ENCODE measurements at places on chromosomes 11 and 22. TPM values are rescaled to one million over a fixed set of nuclear protein-coding genes. Genes with fewer than 3 reads are reported as not detected.

- DNase-seq, result no peak
- no peaks in the 10 kb centered on the region for H3K36me3 ChIP-seq
- no peak overlapping the region for H3K4me3 ChIP-seq
- H3K27me3 ChIP-seq, result no peaks in the 10 kb centered on the region
- no peak overlapping the region for H3K27ac ChIP-seq
Measured at GRCh38 chr11:13923182-13923581, 39.3 kb upstream of the SPON1 start.

- H3K4me1 ChIP-seq, result no peaks in the 10 kb centered on the region
- no peak within 1 kb of the TSS for H3K27ac ChIP-seq
- no peaks in the 10 kb centered on the region for H3K27me3 ChIP-seq
- no peak within 1 kb of the TSS for H3K4me3 ChIP-seq
Measured at GRCh38 chr11:102955624-102956023, at the start of gene MMP13. MMP13 (minus strand) TSS chr11:102955732; CDS start chr11:102955705, 27 bp downstream.

GRCh38 chr22:49398646-49399045, 429.0 kb downstream of the BRD1 start:
- no peak for DNase-seq
- H3K4me1 ChIP-seq, result peaks cover 6% of the 10 kb centered on the region
- H3K27ac ChIP-seq, result no peak overlapping the region
- no peak overlapping the region for H3K4me3 ChIP-seq
- H3K27me3 ChIP-seq, result peaks cover 4% of the 10 kb centered on the region
- peaks cover 4% of the 10 kb centered on the region for H3K36me3 ChIP-seq

GRCh38 chr11:42085736-42086135, 626.3 kb upstream of the LRRC4C start:
- DNase-seq, result no peak
- H3K4me3 ChIP-seq, result no peak overlapping the region
- H3K27me3 ChIP-seq, result no peaks in the 10 kb centered on the region
- 0 out of 2 replicates have a peak, but pooled peaks cover 2% of the 10 kb centered on the region for H3K4me1 ChIP-seq
- no peak overlapping the region for H3K27ac ChIP-seq
- H3K36me3 ChIP-seq, result no peaks in the 10 kb centered on the region

DNA sequence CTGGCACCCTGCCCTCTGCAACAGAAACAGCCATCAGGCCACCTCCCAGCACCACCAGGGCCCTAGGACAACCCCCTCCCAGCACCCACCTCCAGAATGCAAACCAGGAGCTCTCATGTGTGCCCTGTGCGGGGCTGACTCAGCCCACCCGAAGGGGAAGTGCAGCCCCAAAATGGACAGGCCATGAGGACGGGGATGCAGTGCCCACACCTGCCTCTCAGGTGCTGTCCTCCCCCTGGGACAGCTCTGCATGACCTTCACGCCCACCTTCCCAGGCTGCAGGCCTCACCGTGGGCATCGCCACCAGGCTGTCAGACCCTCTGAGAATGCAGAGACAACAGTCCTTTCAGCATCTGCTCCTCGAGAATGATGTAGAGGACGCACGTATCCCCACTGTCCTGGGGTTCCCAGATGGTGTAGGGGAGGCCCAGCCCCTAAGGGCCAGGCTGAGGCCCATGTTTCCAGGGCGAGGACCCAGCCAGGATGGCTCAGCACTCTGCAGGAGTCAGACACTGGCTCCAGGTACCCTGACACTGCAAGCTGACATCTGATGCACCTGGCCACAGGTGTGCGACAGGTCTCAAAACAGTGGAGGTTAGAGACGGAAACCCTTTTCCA, 13.5 kb downstream of the MOB2 start:
- no peak overlapping the region for H3K27ac ChIP-seq
- H3K27me3 ChIP-seq, result no peaks in the 10 kb centered on the region
- no peak overlapping the region for H3K4me3 ChIP-seq

GRCh38 chr22:45096256-45096907, 67.3 kb upstream of the NUP50 start:
- H3K27ac ChIP-seq, result no peak overlapping the region
- H3K27me3 ChIP-seq, result peaks cover 13% of the 10 kb centered on the region
- H3K4me3 ChIP-seq, result no peak overlapping the region
- H3K4me1 ChIP-seq, result peaks cover 15% of the 10 kb centered on the region
- no peaks in the 10 kb centered on the region for H3K36me3 ChIP-seq

- peak overlapping the region; percentile 60 for H3K27ac ChIP-seq
- no peaks in the 10 kb centered on the region for H3K27me3 ChIP-seq
- peak overlapping the region; percentile 77 for H3K4me3 ChIP-seq
- peaks cover 71% of the 10 kb centered on the region for H3K4me1 ChIP-seq
- H3K36me3 ChIP-seq, result no peaks in the 10 kb centered on the region
- DNase-seq, result no peak
Measured at GRCh38 chr22:35834061-35834460, 116.4 kb downstream of the APOL5 start.

- H3K27ac ChIP-seq, result 0 out of 2 replicates have a peak overlapping the region, but pooled peaks have one; percentile 2
- peaks cover 3% of the 10 kb centered on the region for H3K27me3 ChIP-seq
- H3K36me3 ChIP-seq, result no peaks in the 10 kb centered on the region
- peaks cover 14% of the 10 kb centered on the region for H3K4me1 ChIP-seq
Measured at GRCh38 chr11:61710019-61710418, 29.8 kb downstream of the DAGLA start.

GRCh38 chr22:44668886-44669521, 33.0 kb upstream of the PRR5 start:
- H3K27me3 ChIP-seq, result peaks cover 39% of the 10 kb centered on the region
- H3K4me3 ChIP-seq, result peak overlapping the region; percentile 65
- H3K4me1 ChIP-seq, result peaks cover 5% of the 10 kb centered on the region
- DNase-seq, result no peak

- H3K4me3 ChIP-seq, result no peak overlapping the region
- H3K27me3 ChIP-seq, result no peaks in the 10 kb centered on the region
- no peak for DNase-seq
- peaks cover 20% of the 10 kb centered on the region for H3K4me1 ChIP-seq
- peaks cover 9% of the 10 kb centered on the region for H3K36me3 ChIP-seq
- H3K27ac ChIP-seq, result peak overlapping the region; percentile 88
Measured at GRCh38 chr11:90775567-90776165, 552.8 kb upstream of the CHORDC1 start.

DNA sequence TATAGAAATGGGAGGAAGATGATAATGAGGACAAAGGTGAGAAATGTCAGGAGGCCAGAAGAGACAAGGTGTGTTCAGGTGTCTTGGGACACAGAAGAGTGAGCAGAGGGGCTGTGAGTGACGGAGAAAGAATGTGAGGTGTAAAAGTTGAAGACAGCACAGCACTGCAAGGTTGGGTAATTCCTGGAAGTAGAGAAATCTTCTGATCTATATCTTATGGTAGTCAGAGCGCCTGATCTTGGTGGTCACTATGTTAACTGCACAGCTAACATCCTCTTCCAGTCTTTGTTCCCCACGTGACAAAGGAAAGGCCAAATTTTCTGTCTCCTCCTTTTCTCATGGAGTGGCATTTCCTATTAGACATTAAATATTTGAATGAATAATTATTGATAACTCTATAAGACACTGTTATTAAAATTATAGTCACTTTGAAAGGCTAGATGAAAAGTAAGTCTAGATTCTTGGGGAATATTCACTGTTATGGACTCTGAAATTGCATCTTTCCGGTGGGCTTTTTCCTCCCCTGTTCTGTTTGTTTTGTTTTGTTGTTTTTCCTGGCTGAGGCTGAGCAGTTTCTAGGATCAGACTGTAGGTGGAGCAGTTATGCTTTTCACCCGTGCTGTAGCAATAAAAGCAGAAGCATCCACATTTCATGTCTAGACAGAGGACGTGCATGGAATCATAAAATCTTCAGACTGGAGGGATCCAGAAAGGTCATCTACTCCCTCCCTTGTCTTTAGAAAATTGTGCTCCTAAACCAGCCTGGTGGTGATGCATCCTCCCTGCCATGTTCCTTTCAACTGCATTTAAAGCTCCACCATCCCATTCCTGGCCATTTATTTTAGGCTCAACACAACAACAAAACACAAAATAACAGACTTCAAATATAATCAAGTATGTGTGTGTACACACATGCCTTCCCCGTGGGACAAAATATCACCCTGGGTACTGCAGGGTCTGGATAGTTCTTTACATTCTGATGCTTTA, 26.6 kb downstream of the SC5D start:
- no peak for DNase-seq
- H3K4me3 ChIP-seq, result no peak overlapping the region
- no peaks in the 10 kb centered on the region for H3K27me3 ChIP-seq
- H3K36me3 ChIP-seq, result no peaks in the 10 kb centered on the region

- peaks cover 41% of the 10 kb centered on the region for H3K4me1 ChIP-seq
- H3K27ac ChIP-seq, result no peak overlapping the region
- DNase-seq, result no peak
- no peaks in the 10 kb centered on the region for H3K36me3 ChIP-seq
- no peak overlapping the region for H3K4me3 ChIP-seq
Measured at GRCh38 chr11:93623920-93624319, 37.6 kb upstream of the CEP295 start.

DNA sequence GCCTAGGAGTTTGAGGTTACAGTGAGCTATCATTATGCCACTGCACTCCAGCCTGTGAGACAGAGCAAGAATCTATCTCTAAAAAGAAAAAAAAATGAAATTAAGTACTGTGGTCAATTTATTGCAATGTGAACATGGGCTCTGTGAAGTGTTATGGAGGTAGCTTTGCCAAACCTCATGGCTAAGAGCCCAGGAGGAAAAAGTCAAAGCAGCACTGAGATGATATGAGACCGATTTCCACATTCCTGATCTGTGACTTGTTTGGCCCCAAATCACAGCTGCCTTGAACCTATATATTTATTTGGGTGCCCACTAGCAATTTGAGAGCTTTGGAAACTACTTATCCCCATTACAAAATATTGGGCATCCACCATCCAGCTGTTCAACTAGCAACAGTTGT, 29.8 kb upstream of the TMEM135 start:
- H3K4me3 ChIP-seq, result no peak overlapping the region
- no peaks in the 10 kb centered on the region for H3K4me1 ChIP-seq
- H3K36me3 ChIP-seq, result no peaks in the 10 kb centered on the region
- no peak overlapping the region for H3K27ac ChIP-seq
- DNase-seq, result no peak

DNA sequence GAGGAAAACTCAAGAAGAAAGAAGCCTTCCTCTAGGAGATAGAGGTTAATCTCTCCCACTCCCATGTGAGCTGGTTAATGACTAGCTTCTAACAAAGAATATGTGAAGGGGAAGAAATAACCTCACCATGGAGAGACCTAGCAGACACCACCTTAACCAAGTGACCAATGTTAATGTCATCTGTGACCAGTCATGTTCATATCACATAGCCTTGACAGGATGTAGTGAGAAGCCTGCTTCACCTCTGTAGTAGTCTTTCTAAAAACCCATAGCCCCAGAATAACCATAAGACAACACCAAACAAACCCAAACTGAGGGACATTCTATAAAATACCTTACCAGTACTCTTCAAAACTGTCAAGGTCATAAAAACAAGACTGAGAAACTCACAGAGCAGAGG, 21.5 kb upstream of the POU2AF1 start:
- no peaks in the 10 kb centered on the region for H3K36me3 ChIP-seq
- H3K4me1 ChIP-seq, result no peaks in the 10 kb centered on the region
- H3K4me3 ChIP-seq, result no peak overlapping the region
- no peaks in the 10 kb centered on the region for H3K27me3 ChIP-seq

Gene SULT4A1
- total RNA-seq, result 12.6 TPM

Gene ABCC8
- total RNA-seq, result 4.1 TPM

Gene MMP11
- total RNA-seq, result 16.5 TPM

Gene XRRA1
- 10.0 TPM for total RNA-seq

Gene TEX54
- not detected for total RNA-seq

Gene RIMBP3C
- total RNA-seq, result not detected

Gene ZNF214
- 4.1 TPM for total RNA-seq

Gene CHRDL2
- total RNA-seq, result 0.25 TPM

All from WTC11 (cell line).